Activated T-cell treated with anti-CD3 and anti-CD28 coated beads, Interleukin-2, amount 50 U/mL, for 48 hours (primary cell): ENCODE measurements at places on chromosomes 1 and 21.
A peak's percentile ranks its signal among the peaks of the same experiment; 100 is the strongest.

GRCh38 chr1:231626535-231626950 is at the start of gene DISC1:
Gene DISC1, plus strand, starts transcription at chr1:231626790. Its CDS starts 78 bp downstream, at chr1:231626868.
- DNase-seq, result peak; percentile 68

DNA sequence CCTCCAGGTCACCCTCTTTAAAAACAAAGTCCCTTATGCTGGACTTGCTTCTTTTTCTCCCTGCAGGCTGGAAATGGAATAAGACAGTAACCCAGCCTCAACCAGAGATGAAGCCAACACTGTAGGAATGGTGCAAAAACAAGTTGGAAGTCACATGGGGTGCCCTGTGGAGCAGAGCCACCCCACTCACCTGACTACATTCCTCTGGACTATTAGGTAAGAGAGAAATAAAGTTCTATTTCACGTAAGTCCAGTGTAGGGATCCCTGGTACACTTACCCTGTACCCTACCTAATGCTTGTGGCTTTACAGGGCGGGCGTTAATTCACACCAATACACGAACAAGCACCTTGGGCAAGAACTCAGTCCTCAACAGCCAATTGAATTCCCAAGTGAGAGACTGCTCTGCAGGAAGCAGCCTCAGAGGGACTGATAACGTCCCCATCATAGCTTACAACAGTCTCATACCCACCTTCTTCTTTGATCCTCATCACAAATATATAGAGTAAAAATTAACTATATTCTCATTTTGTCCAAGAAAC is 112.5 kb upstream of the FGGY start:
- DNase-seq, result no peak

DNA sequence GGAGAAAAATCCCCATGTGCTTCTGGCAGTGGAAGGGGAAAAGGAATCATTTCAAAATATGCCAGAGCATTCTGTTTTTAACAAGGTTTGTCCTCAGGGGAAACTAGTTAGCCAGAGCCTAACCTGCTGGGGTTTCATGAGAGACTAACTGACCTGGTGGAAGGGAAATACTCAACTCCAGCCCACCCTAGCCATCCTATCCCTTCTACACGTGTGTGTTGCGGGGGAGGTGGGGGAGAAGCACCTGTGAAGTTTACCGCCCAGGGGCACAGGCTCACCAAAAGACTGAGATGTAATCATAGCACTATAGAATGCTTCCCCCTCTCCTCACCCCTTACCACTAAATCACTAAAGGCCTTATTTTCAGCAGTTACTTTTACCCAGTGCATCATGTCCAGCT is 139.5 kb downstream of the GRIK3 start:
- no peak for DNase-seq

GRCh38 chr1:58607391-58607790 is 30.3 kb upstream of the TACSTD2 start:
- no peak for DNase-seq

- no peak for DNase-seq
Observed at GRCh38 chr1:162405800-162406199, 6.1 kb downstream of the SH2D1B start.

DNA sequence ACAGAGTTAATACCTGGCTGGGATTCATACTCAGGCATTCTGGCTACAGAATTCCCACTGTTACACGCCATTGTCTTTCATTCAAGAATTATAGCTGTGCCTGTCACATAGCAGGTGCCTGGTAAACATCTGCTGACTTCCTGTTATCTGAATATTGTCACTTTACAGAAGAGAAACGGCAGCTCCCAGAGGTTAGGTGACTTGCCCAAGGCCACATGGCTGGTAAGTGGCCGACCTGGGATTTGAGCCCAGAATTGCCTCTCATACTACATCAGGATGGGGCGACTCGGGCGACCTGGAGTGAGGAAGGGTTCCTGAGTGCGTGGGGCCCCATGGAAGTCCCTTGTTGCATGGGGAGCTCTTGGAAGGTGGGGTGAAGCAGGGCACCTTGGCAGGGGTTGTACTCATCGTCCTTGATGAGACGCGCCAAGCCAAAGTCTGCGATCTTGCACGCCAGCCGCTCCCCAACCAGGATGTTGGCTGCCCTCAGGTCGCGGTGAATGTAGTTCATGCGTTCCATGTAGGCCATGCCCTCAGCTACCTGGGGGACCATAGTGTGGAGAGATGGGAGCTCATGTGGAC is 10.2 kb upstream of the AHDC1 start:
- DNase-seq, result no peak

DNA sequence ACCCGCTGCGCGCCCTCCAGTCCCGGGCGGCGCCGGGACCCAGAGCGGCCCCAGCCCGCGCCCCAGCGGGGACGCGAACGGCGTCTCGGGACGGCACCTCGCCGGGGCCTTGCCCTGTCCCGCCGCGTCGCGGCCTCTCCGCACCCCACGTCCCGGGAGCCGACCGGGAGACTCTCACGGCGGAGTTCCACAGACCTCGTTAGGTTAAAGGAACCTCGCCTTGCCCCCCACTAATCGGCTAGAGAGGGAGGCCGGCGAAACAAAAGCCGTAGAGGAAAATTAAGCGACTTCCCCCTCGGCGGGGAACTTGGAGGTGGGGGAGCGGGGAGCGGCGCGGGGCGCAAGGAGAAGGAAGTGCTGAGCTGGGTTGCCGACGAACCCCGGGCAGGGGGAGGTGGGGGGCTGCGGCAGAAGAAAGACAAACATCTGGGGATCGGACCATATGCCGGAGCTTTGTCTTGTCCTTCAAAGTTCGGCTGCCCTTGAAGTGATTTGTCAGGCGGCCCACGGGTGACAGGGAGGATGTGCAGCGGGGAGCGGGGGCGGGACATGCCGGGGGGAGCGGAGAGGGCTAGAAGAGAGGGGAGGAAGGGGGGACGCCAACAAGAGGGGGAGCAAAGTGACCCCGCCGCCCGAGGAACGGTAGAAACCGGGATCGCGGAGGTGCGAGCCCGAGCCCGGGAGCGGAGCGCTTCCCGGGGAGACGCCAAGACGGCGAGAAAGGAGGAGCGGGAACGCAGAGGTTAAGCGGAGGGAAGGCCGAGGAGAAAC is 120.0 kb upstream of the RRP15 start:
- DNase-seq, result peak; percentile 29

DNA sequence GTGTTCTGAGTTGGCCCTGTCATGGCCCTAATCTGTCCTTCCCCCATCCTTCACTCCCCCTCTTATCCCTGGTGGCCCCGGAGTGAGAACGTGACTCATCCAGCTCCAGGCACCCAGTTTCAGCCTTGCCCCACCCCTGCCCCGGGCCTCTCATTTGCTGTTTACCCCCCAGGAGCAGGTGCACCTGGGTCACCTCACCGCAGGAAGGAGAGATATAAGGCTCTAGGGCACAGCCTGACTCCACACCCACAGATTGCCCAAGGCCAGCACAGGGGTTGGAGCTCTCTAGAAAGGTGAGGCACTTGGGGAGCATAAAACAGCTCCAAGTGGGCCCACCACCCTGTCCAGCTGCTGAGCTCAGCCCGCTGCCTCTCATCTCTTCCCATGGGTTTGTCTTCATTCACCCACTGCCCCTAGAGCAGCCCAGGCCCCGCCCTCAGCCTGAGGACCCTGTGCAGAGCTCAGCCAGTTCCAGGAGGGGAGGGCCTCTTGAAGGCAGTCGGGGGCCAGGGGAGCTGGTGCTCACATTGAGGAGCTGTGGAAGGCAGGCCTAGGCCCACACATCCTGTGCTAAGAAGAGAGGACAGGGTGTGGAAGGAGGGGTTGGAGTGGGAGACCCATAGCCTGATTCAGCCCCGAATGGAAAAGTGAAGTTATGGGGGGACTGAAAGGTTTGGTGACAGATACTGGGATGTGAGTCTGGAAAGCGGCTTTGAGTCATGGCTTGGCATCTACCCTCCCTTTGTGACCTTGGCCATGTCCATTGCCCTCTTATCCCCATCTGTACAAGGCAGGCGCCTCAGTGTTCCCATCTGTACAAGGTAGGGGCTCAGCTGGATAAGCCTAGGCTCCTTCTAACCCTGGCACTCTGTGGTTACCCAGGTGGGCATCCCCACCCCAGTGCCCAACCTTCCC is 16.1 kb upstream of the GPR37L1 start:
- no peak for DNase-seq

DNA sequence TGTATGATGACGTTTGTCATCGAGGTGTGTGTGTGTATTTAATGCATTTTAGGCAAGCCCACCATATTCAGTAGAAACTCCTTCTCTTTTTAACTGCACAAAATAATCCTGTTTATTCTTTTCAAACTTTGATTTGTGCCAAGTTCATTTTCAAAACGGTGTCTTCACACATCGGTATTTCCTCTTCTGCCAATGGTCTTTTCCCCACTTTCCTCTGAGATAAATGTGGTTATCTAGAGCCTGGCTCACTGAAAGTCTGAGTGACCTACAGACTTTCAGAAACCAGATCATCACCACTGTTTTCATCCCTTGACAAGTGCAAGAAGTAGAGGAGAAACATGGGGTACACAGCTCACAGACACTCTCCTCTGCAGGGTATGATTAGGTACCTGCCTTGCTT is 69.4 kb downstream of the GPATCH2 start:
- no peak for DNase-seq

GRCh38 chr1:172650474-172651193 is 8.3 kb upstream of the FASLG start:
- no peak for DNase-seq

- DNase-seq, result no peak
Observed at GRCh38 chr1:190022709-190023108, 455.0 kb downstream of the BRINP3 start.

DNA sequence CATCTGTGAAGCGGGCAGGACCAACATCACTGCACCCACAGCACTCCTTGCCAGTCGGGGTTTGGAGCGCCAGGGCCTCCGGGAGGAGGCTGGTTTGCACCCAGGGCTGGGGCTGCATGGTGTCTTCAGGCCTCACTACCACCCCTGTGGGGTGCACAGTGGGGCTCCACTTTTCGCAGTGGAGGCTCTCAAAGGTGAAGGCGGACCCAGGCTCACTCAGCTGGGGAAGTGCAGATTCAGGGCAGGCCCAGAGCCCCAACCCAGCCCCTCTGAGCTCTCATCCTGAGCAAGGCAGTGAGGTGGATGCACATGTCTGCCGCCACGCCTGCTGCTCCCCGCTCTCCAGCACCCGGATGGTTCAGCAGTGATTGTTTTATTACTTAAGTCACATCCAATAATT is 125.8 kb downstream of the PTPRU start:
- DNase-seq, result no peak

DNA sequence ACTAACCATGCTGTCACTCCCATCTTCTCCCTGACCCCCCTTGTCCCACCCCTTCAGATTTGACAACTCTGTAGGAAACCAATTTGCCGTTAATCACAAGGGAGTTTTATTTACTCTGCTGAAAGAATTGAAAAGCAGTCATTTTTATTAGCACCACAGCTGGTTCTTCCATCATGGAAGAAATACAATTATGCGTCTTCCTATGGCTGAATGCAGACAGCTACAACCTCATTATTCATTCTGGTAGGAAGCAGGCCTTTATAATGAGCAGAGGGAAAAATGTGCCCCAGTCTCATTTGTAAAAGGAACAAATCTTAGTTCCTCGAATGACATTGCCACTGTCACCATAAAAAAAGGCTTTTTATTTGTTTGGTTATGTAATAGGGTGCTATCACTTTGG is 35.2 kb downstream of the JUN start:
- no peak for DNase-seq

GRCh38 chr21:42056468-42056867 is 14.6 kb upstream of the UMODL1 start:
- no peak for DNase-seq

DNA sequence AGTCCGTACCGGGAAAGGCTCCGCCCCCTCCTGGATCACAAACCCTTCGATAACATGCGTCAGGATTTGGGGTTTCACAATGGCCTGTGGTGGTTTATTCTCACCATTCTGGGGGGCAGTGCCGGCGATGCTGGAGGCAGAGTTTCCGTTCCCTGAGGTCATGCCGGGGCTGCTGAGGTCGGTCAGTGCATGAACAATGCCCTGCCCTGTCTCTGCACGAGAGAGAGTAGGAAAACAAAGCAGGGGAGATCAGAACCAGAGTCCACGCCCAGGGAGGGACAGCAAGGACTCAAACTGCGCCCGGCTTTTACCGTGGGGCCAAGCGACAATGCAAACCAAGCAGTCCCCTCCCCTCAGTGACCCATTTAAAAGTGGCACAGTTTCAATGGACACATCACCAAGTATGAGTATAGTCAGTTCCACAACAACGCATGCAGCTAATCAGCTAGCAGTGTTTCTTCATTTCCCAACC is 13.2 kb upstream of the A3GALT2 start:
- DNase-seq, result no peak

- peak; percentile 95 for DNase-seq
Observed at GRCh38 chr1:150268705-150269403, at the start of gene APH1A. Gene APH1A, minus strand, starts transcription at chr1:150269016. Its CDS starts 206 bp downstream, at chr1:150268810.

DNA sequence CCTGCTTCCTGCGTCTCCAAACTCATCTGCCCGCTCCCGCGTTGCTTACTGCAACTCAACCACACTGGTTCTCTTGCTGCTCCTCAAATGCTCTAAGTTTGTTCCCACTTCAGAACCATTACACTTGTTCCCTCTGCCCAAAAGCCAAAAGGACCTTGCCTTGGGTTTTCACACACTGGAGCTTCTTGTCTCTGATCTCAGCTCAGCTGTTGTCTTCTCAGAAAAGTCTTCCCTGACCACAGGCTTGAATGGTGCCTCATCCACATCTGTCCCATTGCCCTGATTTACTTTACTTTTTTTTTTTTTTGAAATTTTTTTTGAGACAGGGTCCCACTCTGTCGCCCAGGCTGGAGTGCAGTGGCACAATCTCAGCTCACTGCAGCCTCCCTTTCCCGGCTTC is 44.3 kb upstream of the SYT14 start:
- DNase-seq, result no peak

- DNase-seq, result no peak
Observed at GRCh38 chr1:12553963-12554362, 64.0 kb downstream of the DHRS3 start.

GRCh38 chr1:186327331-186327730 is 47.7 kb downstream of the TPR start:
- DNase-seq, result no peak

DNA sequence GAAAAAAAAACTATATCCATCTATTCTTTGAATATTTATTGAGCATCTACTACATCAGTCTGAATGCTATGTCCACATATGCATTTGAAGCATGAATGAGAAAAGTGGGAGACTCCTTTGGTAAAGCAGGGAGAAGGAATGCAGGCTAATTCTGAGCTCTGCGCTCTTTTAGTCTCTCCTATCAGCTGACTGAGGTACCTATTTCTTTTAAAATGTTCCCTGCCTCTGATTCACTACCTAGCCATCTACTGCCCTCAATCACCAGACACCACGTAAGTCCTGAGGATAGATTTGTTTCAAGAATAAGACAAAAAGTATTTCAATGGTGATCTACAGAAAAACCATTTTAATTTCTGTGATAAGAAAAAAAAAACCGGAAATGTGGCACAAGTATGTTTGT is 3.8 kb upstream of the RGS13 start:
- no peak for DNase-seq
